ENCODE measurements at places on chromosomes 1 and 21.

GRCh38 chr1:93847811-93848288 is 31.2 kb downstream of the DNTTIP2 start:
- DNase-seq, result peak; percentile 52

GRCh38 chr1:53731779-53732305 is 7.1 kb downstream of the GLIS1 start:
- DNase-seq, result no peak

DNA sequence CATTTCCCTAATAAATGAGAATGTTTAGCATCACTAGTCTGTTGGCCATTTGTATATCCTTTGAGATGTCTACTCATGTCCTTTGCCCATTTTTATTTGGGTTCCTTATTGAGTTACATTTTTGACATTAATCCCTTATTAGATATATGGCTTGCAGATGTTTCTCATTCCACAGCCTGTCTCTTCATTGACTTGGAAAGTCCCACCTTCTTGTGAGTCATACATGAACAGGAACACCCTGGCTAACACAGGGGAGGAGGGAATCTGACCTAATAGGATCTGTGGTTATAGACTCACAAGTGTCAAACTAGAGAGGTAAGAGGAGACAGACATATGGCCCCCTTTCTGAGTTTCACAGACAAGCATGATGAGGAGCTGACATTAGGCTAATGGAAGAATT is 11.5 kb downstream of the ZP4 start:
- no peak for DNase-seq

DNA sequence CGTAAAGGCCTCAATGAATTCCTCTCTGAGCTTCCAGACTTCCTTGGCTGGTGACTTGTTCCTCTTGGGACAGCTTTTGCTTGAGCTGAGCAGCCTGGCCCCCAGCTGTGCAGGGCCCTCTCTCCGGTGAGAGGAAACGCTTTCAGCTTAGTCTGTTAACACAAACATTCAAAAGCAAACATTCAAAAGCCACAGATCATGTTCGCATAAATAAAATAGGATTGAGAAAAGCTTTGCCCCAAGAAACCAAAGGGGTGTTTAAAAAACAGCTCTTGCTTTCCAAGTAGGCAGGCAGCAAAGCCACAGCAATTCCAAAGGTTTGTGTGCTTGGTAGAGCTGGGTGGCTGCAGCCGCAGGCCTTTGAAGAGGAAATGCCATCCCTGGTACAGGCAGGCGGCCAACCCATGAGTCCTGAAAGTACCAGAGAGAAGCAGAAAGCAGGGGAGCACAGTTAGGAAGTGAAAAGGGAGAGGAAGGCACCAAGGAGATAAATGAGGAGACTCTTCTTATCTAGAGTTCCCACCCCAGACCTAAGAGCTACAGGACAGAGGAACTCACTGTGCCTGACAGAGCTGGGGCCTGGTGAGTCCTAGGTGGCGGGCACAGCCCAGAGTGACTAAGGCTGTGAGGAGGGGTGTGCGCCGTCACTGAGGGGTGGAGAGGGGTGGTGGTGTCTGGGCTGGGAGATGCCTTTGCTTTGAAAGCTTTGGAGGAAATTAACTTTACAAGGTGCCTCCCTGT is 48.4 kb downstream of the CCN1 start:
- no peak for DNase-seq

DNA sequence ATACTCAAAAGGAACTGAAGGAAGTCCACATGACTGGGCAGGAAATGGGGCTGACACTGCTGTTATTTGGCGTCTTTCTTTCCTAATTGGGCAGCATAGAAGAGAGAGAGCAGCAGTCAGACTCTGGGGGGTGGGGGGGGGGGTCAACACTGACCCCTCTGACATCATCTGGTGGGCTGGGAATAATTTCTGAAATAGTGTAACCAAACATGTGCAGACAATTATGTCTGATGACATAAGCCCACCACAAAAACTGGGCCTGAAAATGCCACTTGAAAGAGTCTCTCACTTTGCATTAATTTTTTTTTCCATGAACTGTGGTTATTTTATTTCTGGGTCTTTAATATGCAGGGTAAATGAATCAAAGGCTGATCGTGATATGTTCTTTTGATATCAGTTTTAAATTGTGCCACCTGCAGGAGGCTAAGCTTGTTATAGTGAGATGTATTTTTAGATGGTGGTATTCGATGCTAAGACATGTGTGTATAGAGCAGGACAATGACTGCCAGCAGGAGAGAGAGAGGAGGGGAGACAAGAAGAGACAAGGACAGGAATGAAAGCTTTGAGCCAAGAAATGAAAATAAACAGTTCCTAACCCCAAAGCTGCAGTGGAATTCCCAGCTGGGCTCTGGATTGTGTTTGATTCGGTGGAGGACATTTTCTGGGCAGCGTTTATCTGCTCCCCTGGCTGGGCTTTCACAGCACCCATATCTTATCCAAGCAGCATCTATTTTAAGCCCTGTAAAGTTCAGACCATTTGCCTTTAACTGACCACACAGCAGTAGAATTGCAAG is 264.7 kb downstream of the PBX1 start:
- DNase-seq, result no peak

DNA sequence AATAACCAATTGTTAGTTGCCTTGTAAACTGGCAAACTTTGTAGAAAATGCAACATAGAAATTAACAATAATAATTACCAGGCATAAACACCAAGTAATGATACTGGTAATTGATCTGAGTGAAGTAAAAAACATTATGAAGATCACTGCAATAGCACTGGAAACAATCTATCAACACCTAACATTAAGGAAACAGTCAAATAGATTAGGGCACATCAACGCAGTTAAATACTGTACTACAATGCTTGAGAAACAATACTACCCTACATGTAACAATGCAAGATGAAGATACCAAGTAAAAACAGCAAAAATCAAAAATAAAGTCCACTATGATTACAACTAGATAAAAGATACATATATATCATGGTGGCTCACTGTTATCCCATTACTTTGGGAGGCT is 16.6 kb downstream of the SYDE2 start:
- no peak for DNase-seq

DNA sequence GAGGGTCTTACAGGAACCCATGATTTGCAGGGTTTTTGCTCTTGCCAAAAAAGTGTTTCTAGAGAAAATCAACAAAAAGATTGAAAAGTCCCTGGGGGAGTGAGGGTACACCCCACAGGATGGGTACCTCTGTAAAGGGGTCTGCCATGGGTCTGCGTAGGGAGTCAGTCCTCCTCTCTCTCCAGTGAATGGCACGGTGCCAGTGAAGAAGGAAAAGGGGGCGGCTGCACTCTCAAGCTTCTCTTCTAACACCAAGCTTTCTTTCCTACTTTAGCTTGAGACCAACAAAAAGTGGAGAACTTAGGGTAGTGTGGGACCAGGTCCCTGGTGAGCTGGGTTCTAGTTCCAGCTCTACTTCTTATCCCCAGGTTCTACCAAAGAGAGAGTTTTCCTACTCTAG is 87.4 kb downstream of the GLUL start:
- DNase-seq, result no peak

DNA sequence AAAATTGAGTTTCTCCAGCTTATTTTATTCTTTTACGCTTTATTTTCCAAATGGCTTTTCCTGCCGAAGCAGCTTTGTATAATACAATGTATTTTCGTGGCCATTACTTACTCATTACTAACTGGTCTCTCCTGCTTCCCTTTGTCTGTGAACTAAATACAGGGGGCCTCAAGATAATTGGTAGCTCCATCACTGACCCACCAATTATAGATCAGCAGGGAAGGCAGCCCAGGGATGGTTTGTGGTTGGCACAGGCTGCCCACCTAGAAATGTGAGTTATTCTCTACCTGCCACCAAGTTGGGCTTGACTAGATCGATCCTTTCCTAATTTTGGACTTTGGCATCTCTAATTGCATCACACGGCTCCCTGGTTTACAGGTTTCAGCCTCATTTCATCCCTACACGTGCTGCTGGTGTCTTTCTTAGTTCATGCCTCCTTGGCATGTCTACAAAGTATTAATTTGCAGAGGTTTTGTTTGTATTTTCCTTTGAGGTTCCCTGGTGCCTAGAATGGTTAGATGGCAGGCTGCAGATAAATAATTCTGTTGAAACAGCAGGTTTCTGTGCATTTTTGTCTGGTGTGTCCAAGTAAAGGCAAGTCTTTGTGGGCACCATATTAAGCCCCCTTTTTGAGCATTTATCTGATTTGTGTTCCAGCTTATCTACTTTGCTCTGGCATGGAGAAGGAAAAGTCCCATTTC is 35.2 kb downstream of the PEX14 start:
- no peak for DNase-seq

DNA sequence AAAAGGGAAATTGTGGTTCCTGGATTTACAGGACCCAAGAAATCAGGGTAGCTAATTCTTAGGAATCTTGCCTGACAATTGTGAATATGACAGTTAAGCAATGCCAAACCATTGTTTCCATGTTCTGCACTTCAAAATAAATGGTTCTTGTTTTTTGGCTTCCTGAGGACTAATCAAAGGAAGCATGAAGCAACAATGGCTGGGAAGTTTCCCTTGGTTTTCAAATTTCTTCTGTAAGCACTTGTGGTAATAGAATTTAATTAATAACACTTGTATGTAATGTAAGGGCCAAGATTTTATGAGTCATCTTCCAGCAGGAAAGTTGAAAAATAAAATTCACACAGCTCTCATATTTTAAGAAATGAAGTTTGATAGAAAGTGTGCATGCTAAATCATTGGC is 31.7 kb downstream of the JAM2 start:
- no peak for DNase-seq

- no peak for DNase-seq
Observed at GRCh38 chr1:192407206-192407605, 90.4 kb downstream of the RGS21 start.

- DNase-seq, result no peak
Observed at GRCh38 chr1:82177192-82177591, 376.5 kb downstream of the ADGRL2 start.
